ENCODE measurements at places on chromosomes 3 and 15.

GRCh38 chr15:52002351-52002750 is 16.7 kb upstream of the MAPK6 start:
- DNase-seq, result no peak

DNA sequence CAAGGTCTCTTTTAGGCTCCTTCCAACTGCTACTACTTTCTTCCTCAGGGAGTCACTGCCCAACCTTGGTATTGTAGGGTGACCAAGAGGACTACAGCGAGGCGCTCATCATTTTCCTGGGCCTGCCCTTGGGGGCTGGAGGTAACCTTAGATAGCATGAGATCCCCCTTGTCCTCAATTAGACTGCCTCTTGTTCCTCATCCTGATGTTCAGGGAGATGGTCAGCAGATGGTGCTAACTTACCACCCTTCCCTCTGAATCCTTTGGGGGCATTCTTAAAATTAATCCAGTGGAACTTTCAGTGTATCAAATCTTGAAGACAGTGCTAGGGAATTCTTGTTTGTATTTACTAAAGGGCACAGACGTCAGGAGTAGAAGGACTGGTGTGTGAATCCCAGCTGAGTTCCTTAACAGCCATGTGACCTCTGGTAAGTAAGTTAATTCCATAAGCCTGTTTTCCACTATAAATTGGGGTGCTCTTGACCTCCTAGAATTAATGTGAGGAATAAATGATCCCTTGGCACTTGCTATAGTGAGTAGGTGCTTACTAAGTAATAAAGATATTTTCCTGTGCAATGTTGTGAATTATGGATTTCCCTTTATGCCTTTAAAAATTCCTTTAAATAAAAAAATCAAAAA is 4.1 kb upstream of the CLPX start:
- no peak for DNase-seq

DNA sequence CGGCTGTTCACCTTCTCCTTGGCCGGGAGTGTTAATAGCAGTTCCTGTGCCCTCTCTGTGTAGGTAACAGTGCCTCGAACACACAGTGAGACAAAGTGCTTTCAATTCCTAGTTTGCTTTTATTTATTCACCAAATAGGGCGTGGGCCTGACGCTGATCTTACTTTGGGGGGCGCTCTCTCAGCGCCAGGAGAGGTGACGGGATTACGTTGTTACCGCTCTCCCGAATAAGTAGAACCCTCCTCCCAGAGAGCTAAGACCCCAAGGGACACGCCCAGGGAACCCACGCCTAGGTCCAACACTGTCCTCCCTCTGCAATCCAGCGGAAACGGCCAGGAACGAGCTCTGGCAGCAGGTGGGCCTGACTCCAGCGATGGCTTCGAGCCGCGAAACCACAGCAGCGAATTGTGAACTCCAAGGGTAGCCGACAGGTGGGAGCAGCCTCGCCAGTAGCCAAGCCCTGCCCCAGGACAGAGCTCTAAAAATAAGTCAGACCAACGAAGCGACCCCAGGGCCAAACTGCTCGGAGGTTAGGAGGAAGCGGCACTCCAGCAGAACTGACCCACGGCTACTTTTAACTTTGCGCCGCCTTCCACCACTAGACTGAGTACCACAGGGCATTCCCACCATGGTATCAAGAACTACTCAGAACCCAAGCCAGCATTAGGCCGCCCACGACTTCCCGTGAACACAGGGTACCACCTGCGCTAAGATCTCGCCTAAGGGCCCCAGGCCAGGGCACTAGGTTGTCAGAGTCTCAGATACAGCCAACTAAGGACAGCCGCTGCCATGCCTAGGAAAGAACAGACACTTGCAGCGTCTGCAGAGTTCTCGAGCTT is 1.6 kb upstream of the SIN3A start:
- no peak for DNase-seq

GRCh38 chr3:195550723-195551122 is 7.6 kb upstream of the PPP1R2 start:
- no peak for DNase-seq

- DNase-seq, result no peak
Observed at GRCh38 chr3:127218454-127218922, 25.6 kb downstream of the PRR23E start.

DNA sequence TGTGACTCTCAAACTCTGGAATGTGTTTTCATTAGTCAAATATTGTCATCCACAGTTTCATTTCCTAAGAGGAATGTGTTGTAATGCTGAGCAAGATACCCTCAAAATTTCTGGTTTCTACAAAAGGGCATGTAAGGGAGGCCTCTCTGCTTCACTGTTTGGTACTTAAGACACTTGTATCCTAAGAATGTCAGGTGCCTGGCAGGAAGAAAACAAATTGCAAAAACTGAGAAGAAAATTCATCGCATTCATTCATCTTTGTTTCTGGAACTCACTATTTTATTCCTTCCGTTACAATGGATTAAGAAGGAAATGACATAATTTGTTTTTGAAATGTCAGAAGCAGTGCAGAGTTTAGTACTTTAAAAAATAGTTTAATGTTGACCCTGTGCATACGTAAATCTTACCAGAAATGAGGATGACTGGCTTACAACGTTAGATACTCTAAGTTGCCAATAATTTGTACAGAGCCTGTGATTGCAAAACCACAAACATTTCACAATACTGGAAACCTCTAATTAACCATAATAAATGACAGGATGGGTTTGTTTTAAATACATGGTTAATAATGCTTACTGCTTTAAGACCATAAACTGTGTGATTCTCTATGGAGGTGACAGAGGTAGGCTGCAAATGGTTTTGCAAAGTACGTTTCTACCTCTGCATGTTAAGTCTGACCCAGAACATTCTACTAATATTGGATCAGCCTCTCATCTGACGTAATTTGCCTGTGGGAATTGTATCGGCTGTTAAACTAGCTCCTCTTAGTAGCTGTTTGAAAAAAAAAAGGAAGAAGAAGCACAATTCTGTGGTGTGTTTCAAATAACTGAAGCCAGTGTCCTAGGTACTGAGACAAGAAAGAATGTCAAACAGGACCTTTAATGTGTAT is 477.8 kb downstream of the RBMS3 start:
- DNase-seq, result peak; percentile 50

DNA sequence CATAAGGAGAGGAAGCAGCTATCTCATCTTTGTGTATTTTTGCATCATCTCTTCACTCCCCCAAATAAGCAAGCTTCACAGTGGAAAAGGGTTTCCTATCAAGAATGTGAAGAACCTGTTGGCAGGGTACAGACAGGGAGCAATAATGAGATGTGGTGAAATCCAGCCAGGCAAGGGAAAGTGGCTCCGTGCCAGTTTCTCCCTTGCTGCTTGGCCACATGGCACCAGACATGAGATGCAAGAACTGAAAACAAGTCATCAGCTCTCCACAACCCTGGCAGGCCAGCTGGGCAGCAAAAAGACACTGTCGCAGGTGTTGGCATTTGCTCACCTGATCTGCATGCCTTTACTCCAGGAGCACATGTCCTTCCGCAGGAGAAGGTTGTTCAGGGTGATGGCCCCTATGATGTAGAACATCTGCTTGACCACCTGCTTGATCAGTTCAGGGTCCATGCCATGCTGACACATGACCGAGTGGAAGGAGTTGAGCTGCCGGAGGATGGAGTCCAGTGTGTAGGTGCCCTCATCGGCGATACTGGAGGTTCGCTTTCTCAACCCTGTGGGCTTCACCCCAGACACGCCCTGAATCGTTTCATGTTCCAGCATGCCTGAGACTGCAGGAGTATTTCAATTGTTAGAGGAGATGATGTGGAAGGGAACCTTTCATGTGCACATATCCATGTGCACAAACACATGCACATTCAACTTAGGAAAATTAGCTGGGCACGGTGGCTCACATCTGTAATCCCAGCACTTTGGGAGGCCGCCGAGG is 23.3 kb upstream of the MYO5C start:
- no peak for DNase-seq

DNA sequence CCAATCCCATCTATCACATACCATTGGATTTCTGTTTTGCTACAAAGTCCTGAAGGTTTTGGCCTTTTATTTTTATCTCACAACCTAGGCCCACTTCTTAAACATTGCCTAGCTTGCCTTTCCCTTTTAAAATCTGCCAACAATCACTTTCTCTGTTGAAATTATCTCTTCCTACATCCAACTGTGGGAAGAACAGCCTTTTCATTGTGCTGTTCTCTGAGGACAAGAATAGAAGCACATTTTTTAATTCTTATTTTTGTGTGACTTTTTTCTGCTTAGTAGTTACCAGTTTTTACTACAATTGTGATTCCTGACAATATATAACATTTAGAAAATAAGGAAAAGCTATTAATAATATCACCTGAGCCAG is 159.2 kb downstream of the CNTN6 start:
- DNase-seq, result no peak

- no peak for DNase-seq
Observed at GRCh38 chr3:194967151-194968117, 281.8 kb downstream of the FAM43A start.

DNA sequence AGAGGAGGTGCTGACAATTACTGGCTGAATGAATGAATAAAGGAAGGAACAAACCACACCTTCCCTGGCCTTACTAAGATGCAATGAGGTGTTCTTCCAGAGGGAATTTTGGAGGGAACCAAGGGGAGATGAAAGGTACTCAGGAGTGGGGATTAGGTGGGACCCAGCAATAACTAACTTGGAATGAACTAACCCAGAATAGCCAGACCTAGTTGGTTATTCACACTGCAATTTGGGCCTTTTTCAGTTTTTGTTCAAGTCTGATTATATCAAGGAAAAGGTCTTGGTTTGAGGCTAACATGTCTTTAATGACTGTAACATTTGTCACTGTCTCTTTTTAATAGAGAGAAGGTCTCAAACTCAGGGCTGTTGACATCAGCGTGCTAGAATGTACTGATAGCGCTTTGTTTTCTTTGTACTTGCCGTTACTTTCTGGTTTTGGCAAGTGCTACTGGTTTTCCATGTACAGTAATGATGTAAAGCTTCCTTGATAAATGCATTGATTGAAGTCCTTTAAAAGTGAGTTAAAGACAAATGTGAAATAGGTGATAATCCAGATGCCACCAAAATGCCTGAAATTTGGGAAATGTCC is 3.2 kb upstream of the PLXND1 start:
- DNase-seq, result no peak

- DNase-seq, result no peak
Observed at GRCh38 chr3:7368597-7368996, 507.7 kb downstream of the GRM7 start.

DNA sequence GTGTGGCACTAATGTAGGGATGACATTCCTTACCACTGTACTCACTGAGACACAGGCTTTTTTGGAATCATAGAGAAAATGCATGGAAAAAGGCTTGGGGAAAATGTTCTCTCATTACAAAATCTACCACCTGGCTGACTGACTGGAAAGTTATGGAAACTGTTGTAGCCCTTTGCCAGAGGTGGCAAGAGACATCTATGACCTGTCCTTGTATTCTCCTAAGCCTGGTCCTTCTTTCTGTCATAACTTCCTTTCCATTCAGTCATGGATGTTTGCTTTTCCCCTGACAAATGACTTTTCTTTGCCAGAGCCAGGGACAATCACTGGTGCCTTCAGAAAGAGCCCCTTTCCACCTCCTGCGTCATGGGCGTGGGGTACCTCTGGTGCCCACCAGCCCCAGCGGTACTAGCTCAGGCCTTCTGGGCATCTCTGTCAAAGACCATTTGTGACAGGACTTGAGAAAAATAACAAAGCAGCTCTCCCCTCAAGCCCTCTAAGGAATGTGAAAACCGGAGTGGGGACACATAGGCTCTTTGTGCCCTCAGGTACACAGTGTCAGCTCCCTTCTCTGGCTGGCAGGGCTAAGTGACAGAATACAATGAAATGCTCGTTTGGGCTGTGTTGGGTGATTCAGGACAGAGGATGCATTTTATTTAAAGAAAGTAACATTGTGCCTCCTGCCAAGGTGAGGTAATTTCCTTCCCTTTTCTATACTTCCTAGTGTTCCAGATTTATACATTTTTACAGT is 381.1 kb upstream of the RASGRP1 start:
- no peak for DNase-seq

DNA sequence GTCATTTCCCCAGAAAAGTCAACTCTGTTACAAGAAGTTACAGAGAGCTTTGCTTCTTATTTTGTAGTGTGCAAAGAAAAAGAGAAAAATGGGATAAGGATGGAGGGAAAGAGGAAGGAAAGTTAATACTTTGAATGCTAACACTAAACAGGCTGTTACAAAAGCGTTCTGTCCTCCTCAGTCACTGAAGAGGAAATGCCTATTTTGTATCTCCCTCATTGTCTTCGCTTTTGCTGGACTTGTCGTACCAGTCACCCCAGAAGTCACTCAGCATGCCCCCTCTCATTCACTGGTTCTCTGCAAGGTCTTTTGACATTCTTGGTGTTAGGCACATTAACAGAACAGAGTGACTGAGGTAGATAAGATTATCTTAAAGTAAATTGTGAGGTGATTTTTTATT is 129.6 kb downstream of the ALCAM start:
- DNase-seq, result no peak

DNA sequence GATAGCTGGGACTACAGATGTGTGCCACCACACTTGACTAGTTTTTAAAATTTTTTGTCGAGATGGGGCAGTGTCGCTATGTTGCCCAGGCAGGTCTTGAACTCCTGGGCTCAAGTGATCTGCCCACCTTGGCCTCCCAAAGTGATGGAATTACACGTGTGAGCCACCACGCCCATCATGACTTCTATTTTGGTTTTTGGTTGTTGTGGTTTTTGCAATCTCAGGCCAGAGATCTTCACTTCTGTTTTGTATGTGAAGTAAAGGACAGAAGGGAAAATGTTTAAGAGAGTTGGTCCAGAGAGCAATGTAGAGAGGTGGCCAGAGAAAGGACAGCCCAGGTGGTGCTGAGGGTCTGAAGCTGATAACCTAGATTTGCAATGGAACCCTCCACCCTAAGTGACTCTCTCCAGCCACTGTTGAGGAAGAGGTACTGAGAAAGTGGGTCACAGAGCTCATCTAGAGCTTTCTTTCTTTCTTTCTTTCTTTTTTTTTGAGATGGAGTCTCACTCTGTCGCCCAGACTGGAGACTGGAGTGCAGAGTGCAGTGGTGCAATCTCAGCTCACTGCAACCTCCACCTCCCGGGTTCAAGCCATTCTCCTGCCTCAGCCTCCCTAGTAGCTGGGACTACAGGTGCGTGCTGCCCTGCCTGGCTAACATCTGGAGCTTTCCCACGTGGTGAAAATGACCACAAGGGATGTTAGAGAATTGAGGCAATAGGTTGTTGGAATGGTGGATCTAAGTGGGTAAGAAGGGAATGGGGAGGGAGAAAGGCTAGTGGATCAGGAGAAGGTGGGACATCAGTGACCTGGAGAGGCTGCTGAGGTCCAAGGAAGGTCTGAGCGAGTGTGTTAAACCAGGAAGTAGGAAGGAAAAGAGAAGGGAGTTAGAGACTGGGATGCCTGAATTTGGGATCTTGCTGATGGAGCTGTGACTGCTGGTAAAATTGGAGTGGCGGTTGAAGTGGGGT is 22.4 kb upstream of the SEMA4B start:
- no peak for DNase-seq

GRCh38 chr15:41940441-41940857 is 31.9 kb downstream of the EHD4 start:
- no peak for DNase-seq

GRCh38 chr3:38588995-38589937 is 60.2 kb downstream of the SCN5A start:
- no peak for DNase-seq

- no peak for DNase-seq
Observed at GRCh38 chr15:69996321-69997160, 101.2 kb downstream of the TLE3 start.
